A549 treated with ZK216348 at 1 μM for 4 hours (cell line): ENCODE measurements at places on chromosomes 3 and 15. TPM values are rescaled to one million over a fixed set of nuclear protein-coding genes. Genes with fewer than 3 reads are reported as not detected.

The PTX3 gene
- 0.61 to 1.2 TPM (median 1.0 TPM) in 5 replicates for total RNA-seq

The DZIP3 gene
- total RNA-seq: 3.4 to 5.0 TPM (median 4.1 TPM) in 5 replicates

The PAQR5 gene
- total RNA-seq: 65.5 to 118 TPM (median 110 TPM) in 5 replicates

The ZNF662 gene
- not detected in 5 replicates for total RNA-seq

The TGM4 gene
- total RNA-seq: 0.08 to 0.12 TPM in 2 of 5 replicates, not detected in the others

The C3orf85 gene
- not detected in 5 replicates for total RNA-seq

The TRIM42 gene
- total RNA-seq: not detected in 5 replicates

The SHQ1 gene
- 16.2 to 22.7 TPM (median 17.4 TPM) in 5 replicates for total RNA-seq

The DPPA2 gene
- not detected in 5 replicates for total RNA-seq

The TNNC1 gene
- 0.87 to 2.3 TPM (median 1.2 TPM) in 5 replicates for total RNA-seq

The GUCA1C gene
- total RNA-seq: not detected in 5 replicates

The ZSCAN2 gene
- total RNA-seq: 11.3 to 14.6 TPM (median 13.7 TPM) in 5 replicates

The SPTSSB gene
- not detected in 5 replicates for total RNA-seq

The IL17RB gene
- 0.48 to 1.2 TPM (median 0.87 TPM) in 5 replicates for total RNA-seq

The NANOGP8 gene
- not detected in 5 replicates for total RNA-seq

The IL5RA gene
- not detected in 5 replicates for total RNA-seq

The FANCD2OS gene
- not detected in 5 replicates for total RNA-seq

The IGSF11 gene
- 2.7 to 6.4 TPM (median 4.9 TPM) in 5 replicates for total RNA-seq

The CNTN4 gene
- total RNA-seq: not detected in 5 replicates

The SLC35A5 gene
- 9.4 to 19.5 TPM (median 15.4 TPM) in 5 replicates for total RNA-seq

The C2CD4B gene
- 0.16 to 0.46 TPM (median 0.21 TPM) in 3 of 5 replicates, not detected in the others for total RNA-seq

The ZCWPW2 gene
- not detected in 5 replicates for total RNA-seq

The TP63 gene
- total RNA-seq: 0.14 to 0.34 TPM (median 0.27 TPM) in 5 replicates

The GNAT1 gene
- 0.07 TPM in 1 of 5 replicates, not detected in the others for total RNA-seq

The WDR49 gene
- not detected in 5 replicates for total RNA-seq

The TCAIM gene
- total RNA-seq: 5.1 to 11.2 TPM (median 7.9 TPM) in 5 replicates

The ACP3 gene
- total RNA-seq: not detected in 5 replicates

The ILDR1 gene
- not detected in 5 replicates for total RNA-seq

The NR1D2 gene
- total RNA-seq: 5.8 to 10.7 TPM (median 7.6 TPM) in 5 replicates

The C3orf20 gene
- total RNA-seq: not detected in 5 replicates

The ANKRD34C gene
- not detected in 5 replicates for total RNA-seq

The TNFAIP8L3 gene
- total RNA-seq: 13.1 to 22.4 TPM (median 16.4 TPM) in 5 replicates

The STAG1 gene
- total RNA-seq: 7.0 to 11.1 TPM (median 9.4 TPM) in 5 replicates

The SH2D7 gene
- total RNA-seq: not detected in 5 replicates

The MCF2L2 gene
- total RNA-seq: 0.14 to 0.83 TPM (median 0.26 TPM) in 5 replicates

The CHP1 gene
- total RNA-seq: 53.4 to 67.2 TPM (median 55.8 TPM) in 5 replicates

The SPESP1 gene
- not detected in 5 replicates for total RNA-seq

The PDZRN3 gene
- not detected in 5 replicates for total RNA-seq
